GM06990 (cell line): ENCODE measurements at places on chromosomes 12 and 14.

- DNase-seq, result no peak
Observed at GRCh38 chr12:123164710-123165261, 13.9 kb upstream of the PITPNM2 start.

GRCh38 chr12:80622271-80622670, 85.2 kb upstream of the MYF6 start:
- no peak for DNase-seq

DNA sequence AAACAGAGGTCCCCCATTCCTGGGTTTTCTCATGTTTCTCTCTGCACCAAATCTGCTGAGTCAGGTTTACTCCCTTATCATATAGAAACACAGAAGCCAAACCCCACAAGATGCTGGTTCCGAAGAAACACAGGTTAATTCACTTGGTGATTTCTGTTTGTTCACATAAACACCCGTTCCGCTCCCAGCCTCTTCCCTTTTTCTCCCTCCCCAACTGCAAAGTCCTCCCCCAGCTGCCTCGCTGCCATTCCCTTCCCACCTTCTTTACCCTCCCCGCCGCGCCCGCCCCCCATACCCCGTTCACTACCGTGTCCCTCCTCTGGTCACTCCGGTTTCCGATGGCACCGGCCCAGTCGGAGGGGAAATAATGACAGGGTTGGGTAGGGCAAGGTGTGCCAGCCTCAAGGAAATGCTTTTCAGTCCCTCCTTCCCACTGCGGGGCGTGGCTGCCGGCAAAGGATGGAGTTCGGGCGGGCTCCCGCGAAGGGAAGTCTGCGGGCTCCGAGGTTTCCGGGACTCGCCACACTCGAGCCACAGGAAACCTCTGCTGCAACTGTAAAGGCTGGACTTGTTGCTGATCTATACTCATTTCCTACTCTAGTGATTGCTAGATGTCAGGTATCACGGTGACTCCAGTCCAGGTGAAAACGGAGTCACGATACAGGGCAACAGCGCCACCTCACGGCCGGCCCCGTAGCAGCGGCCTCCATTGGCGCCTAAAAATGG, at the start of gene STYK1:
Gene STYK1 (minus strand): TSS at position 394 of the 726 bp plus-strand sequence. CDS start 39,434 bp downstream, outside the sequence.
- peak; percentile 65 for DNase-seq

- peak; percentile 61 for DNase-seq
Observed at GRCh38 chr12:110615171-110615570, 1.2 kb downstream of the TCTN1 start.

DNA sequence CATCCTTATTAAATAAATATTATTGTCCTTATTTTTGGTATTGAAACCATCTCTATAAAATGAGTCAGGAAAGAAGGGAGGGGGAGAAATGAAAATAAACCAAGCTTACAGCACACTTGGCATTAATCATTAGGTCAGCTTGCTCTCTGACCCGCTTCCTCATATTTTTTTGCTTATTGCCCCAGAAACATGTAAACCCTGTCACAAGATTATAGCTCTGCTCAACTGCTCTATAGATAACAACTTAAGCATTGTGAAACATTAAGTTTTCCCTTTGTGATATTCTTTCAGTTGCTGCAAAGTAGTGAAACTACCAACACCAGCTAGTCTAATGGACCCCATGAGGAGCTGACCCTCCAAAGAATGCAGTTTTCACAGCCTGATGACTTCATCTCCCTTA, 819.5 kb downstream of the SLC16A7 start:
- no peak for DNase-seq

DNA sequence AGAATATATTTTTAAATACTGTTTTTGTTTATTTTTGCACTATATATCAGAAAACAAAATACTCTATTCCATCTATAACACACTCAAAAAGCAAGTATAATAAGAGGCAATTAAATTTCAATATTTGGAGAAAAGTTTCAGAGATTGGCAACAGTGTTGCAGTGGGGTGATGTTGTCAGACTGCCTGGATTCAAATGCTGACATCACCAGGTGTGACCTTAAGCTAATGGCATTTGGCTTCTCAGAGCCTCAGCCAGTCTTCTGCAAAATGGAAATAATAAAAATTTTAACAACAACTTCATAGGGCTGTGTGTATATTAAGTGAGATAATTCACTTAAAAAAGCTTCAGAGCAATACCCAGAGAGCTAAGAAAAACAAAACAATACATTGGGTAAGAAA, 74.7 kb downstream of the TMTC1 start:
- DNase-seq, result no peak

DNA sequence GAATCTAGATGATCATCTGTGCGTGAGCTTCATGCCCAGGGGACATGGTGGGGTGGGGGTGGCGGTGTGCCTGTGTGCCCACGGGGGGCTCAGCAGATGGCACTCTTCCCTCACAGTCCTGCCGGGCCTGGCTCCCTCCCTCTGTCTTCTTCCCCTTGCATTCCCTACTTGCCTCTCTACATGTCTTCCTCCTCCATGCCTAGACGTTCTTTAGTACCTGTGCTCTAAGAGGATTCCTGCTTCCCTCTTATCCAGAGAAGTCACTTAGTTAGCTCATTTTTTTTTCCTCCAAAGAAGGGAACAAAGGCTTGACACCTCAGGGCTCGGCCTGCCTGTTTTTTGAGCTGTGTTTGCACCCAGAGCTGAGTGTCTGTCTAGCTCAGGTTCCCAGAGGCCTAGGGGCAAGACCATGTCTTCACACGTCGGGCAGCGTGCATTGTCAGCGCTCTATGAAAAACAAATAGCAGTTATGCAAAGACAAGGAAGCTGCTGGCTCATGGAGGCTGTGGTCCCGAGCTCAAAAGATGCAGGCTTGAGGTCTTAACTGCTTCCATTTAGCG, 48.8 kb downstream of the NINJ2 start:
- peak; percentile 49 for DNase-seq

GRCh38 chr14:52354242-52354641, 40.1 kb downstream of the PTGER2 start:
- no peak for DNase-seq

- no peak for DNase-seq
Observed at GRCh38 chr14:103257211-103257962, 76.7 kb upstream of the EIF5 start.

DNA sequence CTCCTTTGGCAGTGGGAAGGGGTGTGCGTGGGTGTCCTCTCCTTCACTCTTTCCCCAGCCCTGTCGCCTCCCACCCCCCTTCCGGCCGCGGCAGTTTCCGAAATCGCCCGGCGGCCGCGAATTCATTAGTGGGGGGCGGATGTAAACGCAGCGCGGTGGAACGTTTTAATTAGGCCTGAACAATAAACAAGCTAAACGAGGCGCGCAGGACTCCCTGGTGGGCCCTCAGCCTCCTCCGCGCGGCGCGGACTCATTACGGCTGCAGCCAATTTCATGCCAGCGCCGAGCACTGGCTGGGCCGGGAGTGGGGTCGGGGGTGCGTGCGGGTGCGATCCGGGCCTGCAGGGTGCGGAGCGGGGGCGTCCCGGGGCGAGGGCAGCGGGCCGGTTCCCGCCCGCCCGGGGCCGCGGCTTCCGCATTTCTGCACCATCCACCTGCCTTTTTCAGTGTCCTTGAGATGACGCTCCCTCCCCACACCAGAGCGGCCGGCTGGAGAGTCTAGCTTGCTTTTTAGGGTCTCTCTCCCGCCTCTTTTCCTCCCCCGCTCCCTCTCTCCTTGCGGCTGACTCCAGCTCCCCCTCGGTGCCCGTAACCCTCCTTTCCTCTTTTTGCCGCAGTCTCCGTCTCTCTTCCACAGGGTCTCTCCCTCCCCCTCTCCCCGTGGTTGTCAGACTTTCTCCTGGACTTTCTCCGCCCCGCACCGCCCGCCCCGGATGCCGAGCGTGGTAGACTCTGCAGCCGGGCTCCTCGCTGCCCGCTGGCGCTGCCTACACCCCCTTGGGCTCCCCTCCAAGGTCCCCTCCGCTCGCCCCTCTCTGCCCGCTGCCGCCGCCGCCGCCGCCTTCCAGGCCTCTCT, at the start of gene CISTR:
Gene CISTR (minus strand): TSS at position 644 of the 856 bp plus-strand sequence.
- DNase-seq, result peak; percentile 89

DNA sequence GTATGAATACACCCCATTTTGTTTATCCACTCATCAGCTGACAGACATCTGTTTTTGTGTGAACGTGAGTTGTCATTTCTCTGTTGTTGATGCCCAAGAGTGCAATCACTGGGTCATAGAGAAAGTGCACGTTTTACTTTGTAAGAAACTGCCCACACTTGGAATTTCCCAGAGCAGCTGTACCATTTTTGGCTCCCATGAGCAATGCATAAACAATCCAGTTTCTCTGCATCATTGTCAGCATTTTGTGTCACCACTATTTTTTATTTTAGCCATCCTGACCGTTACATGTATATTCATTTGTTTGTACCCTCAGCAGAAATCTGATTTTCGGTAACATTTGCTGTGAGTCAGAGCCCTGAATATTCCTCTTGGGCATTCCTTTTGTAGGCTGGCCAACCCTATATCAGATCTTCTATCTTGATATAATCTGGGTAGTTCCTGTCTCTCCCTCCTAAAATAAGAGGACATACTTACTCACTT, 62.7 kb downstream of the RBM19 start:
- DNase-seq, result no peak

DNA sequence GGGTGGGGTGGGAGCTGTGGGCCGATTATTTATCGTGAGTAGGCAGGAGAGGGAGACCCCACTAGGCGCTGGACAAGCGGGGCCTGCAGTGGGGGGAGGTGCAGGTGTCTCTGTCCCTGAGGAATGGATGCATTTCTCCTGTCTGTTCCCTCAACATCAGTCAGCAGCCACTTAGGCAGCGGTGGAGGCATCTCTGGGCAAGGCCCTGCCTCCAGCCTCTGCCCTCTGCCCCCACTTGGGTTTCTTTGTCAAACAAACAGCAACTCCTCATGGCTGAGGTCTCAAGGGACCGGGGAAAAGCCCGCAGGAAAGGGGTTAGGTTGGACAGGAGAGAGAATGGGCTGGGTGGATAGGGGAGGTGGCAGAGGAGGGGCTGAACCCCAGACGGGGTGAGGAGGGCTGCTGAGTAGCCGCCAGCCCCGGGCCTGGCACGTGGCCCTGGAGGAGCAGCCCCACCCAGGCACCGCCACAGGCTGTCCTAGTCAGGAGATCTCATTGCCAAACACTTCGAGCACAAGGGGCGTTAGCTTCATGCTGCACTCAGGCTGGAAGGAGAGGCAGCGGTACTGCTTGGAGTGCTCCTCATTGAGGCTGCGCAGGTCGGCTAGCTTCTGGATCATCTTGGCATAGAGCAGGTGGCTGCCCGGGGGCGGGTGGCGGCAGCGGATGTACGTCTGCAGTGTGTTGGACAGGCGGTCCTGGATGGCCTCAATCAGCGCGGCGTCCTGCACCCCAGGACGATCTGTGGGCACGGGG, 24.7 kb upstream of the HDAC7 start:
- DNase-seq, result no peak

- DNase-seq, result no peak
Observed at GRCh38 chr14:58099682-58100081, 52.3 kb downstream of the ARMH4 start.

DNA sequence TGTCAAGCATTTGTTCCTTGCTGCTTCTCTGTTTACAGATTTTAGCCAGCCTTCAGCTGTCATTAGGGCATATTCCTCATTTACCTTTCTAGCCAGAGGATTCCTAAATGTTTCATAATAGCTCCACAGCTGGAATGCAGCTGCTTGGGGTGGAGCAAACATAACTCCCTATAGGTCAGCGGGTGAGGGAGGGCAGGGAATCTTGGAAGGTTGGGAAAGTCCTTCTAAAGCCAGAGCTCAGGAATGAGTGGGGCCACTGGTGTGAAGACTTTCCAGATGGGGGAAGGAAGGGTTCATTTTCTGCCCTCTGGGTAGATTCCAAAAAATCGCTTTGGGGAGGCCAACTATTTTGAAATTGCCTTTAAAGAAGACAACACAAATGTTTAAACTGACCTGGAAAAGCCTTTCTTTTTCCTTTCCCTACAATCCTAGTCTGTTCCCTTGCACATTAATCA, 16.3 kb upstream of the IRF2BPL start:
- DNase-seq, result no peak

DNA sequence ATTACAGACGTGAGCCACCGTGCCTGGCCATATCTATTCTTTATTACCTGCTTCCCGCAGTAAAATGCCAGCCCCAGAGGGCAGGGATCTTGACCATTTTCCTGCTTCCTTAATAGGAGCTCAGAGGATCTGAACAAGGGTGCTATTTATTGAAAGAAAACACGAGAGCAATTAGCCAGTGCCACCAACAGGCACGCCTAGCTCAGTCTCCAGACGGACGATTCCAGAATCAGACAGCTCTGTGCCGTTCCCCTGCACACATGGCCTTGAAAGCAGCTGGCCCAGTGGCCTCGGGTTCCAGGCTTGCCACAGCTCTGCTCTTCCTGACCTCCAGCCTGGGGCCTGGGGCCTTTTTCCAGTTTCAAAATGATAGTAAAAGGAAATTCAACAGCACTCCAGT, 135.2 kb upstream of the RFLNA start:
- DNase-seq, result no peak

GRCh38 chr12:100017056-100017455, 32.3 kb upstream of the ANKS1B start:
- DNase-seq, result no peak

DNA sequence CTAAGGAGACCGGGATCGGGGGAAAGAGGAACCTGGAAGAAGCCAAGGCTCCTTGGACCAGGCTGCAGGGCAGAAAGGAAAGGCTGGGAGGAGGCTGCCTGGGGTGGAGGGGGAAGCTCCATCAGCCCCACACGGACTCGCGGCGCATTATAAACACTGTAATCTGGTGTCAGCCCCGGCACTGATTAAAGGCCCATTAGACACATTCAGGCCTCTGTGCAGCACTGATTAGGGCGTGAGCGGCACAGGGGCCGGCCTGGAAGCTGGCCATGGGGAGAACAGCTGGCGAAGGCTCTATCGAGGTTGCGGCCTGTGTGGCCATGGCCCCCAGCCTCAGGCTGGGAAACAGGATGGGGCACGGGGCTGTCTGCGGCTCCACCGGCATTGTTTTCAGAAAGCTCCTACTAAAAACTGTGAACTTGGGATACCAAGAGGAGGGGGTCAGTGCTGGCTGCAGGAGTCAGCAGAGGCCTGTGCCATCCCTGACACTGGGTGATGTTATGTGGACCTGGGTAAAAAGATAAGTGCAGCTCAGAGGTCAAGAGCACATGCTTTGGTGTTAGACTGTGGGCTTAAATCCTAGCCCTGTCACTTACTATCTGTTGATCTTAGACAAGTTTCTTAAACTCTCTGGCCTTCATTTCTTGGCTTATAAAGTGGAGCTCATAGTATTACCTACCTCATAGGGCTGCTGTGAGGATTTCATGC, 10.6 kb downstream of the ACVRL1 start:
- no peak for DNase-seq

GRCh38 chr12:130041983-130042812, 120.1 kb upstream of the FZD10 start:
- DNase-seq, result no peak

GRCh38 chr12:2959192-2959504, at the start of gene TEAD4:
TEAD4 (plus strand) TSS chr12:2959397.
- no peak for DNase-seq

DNA sequence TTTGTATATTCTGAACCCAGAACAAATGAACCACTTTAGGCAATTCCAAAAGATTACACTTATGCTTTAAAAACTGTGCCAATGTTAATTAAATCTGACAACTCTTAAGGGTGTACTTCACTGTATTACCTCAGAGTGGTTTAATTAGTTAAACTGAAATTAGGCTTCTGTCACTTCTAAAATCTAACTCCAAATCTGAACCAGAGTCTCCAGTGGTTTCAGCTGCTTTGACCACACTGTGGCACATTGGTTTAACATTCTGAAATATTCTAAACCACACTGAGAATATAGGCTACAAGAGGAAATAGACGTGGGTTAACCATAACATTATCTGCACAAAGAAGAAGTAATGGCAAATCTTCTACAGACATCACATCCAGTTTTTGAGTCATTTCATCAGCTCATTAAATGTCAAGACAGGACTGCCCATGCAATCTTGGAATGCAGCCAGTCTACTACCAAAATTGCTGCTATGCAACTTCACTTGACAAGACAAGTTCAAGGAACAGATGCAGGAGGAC, 94.8 kb downstream of the LRP6 start:
- DNase-seq, result peak; percentile 70

- DNase-seq, result no peak
Observed at GRCh38 chr14:32726516-32726915, 212.2 kb upstream of the NPAS3 start.
